ENCODE measurements at places on chromosomes 1 and 21.

DNA sequence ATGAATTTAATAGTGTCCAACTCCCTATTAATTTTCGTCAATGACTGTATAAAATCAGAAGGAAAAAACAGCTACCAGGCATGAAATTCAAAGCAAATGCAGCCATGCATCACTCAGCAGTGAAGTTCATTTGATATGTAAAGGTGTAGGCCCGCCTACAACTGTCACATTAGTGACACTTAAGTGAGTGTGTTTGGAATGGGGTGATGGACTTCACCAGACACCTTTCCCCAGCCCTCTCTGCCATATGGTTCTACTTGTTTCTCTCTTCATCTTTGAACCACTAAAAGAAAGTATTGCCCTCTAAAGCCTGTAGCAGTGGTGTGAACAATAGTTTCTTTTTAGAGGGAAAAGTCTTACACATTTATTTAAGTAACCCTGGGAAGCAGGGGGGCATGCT is 124.0 kb downstream of the SIPA1L2 start:
- no peak for DNase-seq

GRCh38 chr1:20279509-20279908 is 11.2 kb upstream of the VWA5B1 start:
- peak; percentile 11 for DNase-seq

GRCh38 chr1:2240270-2241156 is 12.4 kb downstream of the SKI start:
- no peak for DNase-seq

DNA sequence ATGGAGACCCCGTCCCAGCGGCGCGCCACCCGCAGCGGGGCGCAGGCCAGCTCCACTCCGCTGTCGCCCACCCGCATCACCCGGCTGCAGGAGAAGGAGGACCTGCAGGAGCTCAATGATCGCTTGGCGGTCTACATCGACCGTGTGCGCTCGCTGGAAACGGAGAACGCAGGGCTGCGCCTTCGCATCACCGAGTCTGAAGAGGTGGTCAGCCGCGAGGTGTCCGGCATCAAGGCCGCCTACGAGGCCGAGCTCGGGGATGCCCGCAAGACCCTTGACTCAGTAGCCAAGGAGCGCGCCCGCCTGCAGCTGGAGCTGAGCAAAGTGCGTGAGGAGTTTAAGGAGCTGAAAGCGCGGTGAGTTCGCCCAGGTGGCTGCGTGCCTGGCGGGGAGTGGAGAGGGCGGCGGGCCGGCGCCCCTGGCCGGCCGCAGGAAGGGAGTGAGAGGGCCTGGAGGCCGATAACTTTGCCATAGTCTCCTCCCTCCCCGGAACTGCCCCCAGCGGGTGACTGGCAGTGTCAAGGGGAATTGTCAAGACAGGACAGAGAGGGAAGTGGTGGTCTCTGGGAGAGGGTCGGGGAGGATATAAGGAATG is 505 bp downstream of the LMNA start:
- DNase-seq = no peak

GRCh38 chr1:92923664-92924063 is 37.6 kb downstream of the DIPK1A start:
- no peak for DNase-seq

DNA sequence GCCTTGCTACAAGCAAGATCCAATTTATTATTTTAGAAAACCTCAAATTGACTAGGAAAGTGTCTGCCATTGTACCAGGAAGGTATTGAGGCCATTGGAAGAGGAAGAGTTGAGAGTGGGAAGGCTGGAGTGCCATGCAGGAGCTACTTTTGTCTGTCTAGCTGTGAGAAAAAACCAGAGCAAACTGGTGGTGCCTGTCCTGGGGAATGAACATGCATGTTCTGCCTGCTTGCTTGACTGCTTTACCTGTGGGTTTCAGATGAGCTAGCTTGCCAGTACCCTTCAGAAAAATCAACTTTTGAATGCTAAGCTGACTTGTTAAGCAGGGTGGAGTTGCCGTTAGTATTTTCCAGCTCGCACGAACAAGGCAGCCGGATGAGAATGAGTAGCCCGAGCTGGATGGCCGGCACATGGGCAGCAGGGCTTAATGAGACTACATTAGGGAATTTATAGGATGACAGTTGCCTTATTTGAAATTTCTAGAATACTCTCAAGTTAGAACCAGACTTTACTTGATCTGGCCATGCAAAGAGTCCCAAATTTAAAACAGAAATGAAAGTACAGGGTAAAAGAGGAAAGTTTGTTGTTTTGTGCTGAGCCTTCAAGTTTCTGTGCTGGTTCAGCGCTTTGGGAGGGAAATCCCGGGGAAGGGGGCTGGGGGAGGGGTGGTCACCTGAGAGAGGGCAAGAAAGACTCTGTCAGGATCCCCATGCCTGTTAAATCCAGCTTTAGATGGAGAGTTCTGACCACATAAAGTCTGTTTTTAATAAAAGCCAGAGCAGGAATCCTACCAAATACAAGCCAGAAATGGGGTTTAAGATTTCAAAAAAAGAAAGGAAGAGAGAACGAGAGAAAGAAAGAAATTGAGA is 29.6 kb upstream of the C1orf105 start:
- DNase-seq = no peak

DNA sequence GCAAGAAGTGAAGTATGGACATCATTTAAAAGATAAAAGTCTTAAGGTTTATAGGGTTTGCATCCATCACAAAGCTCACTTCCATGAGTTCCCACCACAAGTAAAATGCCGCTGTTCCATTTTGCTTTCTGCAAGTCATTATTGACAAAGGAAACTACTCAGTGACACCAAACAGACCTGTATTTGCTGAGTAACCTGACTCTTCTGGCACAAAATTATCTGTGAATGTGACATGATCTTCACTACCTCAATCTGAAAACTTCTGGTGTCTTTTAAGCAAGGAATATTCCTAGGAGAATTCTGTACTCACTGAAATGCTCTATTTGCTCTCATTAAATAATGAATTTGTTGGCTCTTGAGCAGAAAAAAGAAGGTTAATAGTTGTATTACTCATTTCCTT is 1077.4 kb upstream of the ADGRL4 start:
- no peak for DNase-seq

GRCh38 chr1:16302709-16303627 is 49.3 kb downstream of the FBXO42 start:
- no peak for DNase-seq

DNA sequence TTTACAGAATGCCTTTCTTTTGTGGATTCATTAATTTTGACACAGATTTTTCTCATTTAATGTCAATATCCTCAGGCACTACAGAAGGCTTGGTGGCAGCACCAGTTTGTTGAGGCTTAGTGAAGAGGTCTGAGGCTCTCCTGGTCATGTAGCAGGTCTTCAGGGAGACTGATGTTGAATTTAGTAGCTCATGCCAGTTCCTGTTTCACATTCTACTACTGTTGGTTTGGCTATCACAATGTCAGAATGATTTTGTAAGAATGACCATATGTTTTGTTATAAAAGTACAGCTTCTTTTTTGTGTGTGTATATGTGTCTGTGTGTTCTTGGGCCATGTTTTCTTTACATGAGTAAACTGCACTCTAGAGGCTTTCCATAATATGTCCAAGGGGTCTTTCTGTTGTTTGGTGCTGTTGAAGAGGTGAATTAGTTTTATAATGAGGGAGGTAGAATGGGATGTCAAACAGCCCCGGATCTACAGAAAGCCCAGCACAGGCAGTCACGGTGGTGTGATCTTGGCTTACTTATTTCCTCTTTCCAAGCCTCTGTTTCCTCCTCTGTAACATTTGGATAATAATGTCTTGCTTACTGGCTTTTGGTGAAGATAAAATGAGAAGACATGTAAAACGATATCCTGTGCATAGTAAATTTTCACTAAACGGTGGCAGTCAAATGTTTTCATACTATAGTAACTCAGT is 32.0 kb downstream of the C1orf21 start:
- no peak for DNase-seq

DNA sequence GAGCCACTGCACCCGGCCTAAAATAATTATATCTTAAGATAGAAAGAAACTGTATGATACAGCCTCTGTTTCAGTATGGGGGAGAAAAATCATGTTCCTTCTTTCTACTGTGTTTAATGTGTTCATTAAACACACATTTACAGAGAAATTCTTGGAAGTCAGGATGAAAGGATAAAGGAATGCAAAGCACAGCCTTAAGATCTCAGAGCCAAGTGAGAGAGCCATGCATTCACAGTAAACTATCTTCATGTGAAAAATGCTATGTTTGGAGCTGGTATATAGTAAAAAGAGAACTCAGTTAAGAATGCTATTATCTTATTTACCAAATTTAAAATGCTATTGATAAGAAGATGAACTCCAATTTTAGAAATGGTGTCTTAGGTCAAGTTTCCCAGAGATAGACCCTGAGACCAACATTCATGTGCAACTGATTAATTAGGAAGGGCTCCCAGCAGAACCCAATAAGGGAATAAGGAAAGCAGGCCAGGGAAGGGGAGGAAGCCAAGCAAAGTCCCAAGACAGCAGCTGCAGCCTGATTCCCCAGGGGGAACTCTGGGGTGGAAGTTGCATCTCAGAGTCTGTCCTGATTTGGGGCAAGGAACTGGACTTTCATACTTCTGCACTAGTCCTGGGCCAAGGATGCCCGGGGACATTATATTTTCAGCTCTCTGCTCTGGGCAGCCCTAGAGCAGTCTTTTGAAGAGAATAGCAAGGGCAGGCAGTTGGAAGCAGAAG is 130.0 kb upstream of the ZNF648 start:
- DNase-seq = no peak

DNA sequence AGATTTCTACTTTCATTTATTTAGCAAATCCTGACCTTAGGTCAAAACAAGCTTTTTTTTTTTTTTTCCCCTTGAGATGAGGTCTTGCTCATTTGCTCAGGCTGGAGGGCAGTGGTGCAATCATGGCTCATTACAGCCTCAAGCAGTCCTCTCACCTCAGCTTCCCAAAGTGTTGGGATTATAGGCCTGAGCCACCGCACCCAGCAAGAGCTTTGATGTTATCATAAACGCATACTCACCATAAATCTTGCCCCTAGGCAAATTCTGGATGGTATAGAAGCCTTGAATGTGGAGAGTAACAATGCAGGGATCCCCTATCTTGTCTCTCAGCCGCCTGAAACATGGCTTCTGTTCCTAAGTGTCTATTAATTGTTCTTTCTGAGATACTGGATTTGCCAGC is 24.8 kb upstream of the CLDN8 start:
- DNase-seq = no peak

DNA sequence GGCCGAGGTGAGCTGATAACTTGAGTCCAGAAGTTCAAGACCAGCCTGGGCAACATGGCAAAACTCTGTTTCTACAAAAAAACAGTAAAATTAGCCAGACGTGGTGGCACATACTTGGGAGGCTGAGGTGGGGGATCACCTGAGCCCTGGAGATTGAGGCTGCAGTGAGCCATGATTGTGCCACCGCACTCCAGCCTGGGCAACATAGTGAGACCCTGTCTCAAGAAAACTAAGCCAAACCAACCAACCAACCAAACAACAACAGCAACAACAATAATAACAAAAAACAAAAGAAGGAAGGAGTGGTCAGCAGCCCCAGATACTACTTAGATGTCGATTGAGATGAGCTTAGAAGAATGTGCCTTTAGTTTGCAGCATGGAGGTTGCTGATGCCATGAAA is 47.7 kb downstream of the CENPF start:
- no peak for DNase-seq

GRCh38 chr1:167654975-167655575 is 25.0 kb downstream of the RCSD1 start:
- DNase-seq = no peak

GRCh38 chr1:6109688-6110087 is 64.0 kb downstream of the KCNAB2 start:
- no peak for DNase-seq

GRCh38 chr1:8427986-8428385 is 110.1 kb downstream of the SLC45A1 start:
- no peak for DNase-seq

DNA sequence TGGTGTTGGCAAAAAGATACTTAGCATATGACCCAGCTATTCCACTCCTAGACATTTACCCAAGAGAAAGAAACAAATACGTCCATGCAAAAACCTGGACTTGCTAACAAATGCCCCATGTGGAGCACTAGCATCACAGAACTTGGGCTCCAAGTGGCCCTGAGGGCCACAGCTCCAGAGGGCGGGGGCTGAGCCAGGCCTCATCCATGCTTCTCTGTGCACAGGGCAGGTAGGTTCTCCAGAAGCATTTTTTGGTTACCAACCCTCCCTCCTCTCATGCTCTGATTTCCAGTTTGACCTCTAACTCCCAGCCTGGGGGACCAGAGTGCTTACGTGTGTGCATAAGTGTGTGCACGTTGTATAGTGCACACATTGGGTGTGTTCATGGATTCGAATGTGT is 2.0 kb downstream of the KRTAP12-2 start:
- DNase-seq = no peak

- DNase-seq = no peak
These were observed 28.6 kb upstream of the PLEKHG5 start for GRCh38 chr1:6519935-6520671.

- DNase-seq = no peak
These were observed 329.6 kb downstream of the RRAGC start for GRCh38 chr1:38529946-38530345.

- no peak for DNase-seq
These were observed 115.2 kb downstream of the LMX1A start for GRCh38 chr1:165241321-165241720.

DNA sequence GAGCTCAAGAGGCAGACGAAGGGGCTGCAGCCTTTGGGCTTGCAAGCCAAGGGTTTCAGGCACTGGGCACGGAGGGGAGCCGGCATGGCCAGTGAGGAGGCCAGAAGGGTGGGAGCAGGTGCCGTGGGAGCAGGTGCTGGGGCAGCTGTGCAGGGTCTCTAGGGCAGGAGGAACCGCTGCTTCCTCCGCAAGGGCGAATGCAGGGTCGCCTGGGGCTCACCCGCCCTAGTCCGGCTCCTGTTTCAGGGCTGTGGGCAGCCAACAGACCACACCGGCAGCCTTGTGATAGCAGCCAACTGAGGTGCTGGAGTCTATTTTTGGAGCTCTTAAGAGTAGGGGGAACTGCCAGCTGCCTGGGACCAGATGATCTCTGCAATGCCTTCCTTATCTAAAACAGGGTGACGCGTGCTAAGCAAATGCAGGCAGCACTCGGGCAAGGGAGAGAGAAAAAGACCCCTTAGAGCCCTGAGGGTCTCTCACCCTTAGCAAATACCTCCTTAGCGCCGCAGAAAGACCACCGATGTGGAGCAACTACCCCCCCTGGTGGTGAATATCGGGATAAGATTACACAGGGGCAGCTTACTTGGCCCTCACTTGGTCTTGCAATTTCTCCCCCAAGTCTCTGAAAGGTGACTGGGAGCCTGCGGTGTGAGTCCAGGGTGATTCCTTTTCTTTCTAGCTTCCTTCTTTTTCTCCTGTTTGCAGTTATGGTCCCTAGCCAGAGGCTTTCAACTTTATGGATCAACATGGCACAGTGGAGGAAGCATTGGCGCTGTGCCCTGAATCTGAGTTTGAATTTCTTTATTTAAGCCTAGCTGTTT is 20.7 kb upstream of the MAPKAPK2 start:
- peak; percentile 33 for DNase-seq

DNA sequence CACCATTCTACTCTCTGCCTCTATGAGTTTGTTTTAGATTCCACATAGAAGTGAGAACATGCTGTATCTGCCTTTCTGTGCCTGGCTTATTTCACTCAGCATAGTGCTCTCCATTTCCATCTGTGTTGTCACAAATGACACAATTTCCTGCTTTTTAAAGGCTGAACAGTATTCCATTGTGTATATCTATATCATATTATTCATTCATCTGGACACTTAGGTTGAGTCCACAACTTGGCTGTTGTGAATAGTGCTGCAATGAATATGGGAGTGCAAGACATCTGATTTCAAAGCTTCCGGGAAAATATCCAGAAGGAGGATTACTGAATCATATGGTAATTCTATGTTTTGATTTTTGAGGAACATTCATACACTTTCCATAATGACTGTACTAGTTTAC is 20.1 kb upstream of the DONSON start:
- no peak for DNase-seq
